ENCODE measurements at places on chromosomes 4 and X.

DNA sequence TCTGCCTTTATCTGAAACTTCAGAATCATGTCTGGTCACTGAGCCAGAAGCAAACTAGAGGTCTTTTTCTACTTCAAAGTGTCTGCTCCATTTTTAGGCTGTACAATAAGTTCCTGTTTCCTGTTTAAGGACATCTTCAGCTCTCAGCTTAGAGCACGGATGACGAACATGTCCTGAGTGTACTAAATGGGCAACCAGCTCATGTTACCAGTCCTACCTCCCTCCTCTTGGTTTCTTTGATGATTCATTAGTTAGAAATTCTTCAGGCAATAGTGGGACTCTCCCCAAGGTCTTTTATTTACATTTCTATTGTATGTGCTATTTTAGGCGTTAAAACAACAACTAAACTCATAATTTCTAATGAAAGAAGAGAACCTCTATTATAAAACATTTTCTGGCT is 58.0 kb downstream of the ENPEP start:
- DNase-seq = no peak

DNA sequence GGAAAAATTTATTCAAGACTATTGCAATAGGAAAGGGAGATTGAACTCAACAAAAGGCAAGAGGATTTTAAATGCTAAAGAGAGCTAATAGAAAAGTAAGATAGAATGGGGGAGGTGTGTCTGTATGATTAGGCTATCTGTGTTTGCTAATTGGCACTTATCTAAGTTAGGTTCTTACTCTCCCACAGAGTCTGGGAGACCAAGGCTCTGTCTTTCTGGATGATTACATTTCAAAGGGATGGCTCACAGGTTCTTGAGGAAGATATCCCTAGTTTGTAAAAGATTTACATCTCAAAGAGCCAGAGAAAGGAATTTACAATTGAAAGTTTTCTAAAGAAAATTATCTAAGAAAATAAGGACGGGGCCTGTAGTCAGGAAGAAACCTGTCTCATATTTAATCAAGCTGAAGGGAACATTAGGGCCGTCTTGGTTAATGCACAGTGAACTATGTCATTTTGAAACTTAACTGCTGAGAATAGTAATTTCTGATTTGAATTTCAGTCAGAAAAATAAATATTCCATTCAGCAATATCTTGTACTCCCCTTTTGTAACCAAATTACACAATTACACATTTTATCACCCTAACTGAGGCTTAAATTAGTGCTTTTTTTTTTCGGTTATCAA is 75.8 kb downstream of the MAGEB10 start:
- no peak for DNase-seq

- DNase-seq = no peak
Observed at GRCh38 chr4:94516067-94516466, 64.3 kb downstream of the PDLIM5 start.

DNA sequence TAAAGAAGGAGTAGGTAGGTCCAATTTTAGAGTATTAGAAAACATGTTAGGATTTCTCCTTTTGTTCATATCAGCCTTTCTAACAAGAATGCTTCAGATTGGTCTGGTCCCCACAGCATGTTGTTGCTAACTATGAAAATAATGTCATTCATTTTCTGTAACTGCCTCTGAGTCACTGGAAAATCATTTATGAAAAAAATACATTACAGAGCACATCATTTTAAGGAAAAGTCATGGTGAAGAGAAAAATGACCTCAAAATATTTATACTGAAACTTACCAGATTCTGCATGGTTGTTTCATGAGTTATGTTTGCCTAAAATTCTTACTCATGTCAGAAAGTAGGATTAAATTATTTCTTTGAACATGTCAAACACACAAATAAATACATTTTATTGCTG is 35.2 kb downstream of the DTHD1 start:
- no peak for DNase-seq

- DNase-seq = no peak
Observed at GRCh38 chr4:52665592-52665991, 6.5 kb upstream of the USP46 start.

- no peak for DNase-seq
Observed at GRCh38 chr4:174038481-174038880, 245.0 kb downstream of the FBXO8 start.

- no peak for DNase-seq
Observed at GRCh38 chr4:134740290-134740689, 538.7 kb upstream of the PABPC4L start.

DNA sequence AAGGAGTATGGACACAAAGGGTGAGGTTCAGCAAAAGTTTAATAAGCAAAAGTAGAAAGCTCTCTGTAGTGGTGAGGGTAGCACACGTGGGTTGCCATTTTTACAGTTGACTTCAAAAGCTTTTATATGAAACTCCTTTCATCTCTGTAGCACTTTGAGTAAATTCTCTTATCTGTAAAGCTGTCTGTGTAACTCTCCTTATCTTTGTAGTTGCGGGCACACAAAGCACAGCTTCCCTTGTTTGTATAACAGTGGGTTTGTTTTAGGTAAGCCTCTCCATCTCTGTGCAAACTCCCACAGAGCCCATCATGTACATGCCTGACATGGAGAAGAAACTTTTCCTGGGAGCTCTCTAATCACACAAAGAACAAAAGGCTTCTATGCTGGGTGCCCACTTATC is 325.9 kb upstream of the PABPC5 start:
- no peak for DNase-seq

GRCh38 chr4:152448038-152448707 is 87.7 kb downstream of the FBXW7 start:
- DNase-seq = no peak

DNA sequence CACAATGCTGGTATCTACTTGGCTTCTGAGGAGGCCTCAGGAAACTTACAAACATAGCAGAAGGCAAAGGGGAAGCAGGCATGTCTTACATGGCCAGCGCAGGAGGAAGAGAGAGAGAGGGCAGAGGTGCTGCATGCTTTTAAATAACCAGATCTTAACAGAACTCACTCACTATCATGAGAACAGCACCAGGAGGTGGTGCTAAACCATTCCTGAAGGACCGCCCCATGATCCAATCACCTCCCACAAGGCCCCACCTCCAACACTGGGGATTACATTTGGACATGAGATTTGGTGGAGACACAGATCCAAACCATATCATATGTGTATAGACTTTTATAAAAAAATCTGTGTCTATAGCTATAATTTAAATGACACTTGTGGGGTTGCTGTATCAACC is 48.6 kb upstream of the ERVMER34-1 start:
- DNase-seq = no peak

DNA sequence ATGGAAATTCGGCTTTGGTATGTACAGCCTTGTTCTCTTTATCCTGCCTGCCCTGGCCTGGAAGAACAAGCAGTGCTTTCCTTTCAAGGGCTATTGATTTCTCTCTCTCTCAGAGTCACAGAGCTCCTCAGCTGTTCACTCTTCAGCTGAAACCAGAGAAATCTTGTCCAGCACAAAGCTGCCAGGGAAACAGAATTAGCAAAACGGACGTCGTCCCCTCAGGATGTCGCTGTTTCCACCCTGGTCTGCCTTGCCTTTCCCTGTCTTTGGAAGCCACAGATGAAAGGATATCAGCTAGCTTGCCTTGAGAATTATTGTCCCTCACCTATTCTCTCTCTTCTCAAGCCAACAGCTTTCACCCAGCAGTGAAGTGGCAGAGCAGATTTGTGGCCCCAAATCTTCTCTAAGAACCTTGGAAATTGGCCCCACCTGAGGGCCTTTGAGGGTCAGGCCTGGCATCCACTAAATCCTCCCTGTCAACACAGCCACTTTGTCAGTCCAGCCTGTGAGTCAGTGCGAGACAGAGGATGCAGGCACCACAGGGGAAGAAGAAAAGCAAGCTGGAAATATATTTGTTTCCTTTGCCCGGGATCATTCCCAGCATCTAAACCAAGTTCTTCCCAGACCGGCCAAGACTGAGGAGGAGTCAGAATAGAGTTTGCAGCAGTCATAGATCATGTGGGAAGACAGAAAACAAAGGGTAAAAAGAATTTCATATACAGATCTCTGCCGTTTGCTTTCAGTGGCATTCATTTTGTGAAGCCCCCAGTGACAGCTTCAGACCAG is 63.8 kb upstream of the MTM1 start:
- no peak for DNase-seq

GRCh38 chr4:175380841-175381240 is 431.2 kb downstream of the GPM6A start:
- no peak for DNase-seq

DNA sequence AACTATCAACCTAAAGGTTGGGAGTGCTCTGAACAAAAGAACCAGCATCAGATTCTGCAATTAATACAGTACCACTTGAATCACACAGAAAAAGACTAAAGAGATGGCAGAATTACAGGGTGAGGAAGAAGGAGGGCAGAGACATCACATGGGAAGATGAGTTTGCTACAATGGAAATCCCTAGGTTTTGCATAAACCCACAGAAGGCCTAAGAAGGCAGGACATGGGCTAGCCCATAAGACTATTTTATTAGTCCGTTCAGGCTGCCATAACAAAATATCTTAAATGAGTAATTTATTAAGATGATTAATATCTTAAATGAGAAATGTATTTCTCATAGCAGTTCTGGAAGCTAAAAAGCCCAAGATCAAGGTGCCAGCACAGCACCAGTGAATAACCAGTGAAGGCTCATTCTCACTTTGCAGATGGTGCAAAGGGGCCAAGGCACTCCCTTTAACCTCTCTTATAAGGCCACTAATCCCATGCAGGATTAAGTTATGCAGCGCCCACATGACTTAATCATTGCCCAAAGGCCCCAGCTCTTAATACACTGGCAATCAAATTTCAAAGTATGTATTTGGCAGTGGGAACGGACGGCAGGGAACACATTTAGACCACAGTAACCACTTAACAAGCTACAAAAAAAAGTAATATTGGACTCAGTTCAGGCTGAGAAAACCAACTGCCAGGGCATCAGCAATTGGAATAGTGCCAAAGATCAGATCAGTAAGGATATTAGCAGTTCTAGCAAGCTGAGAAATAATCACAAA is 47.6 kb upstream of the NEUROG2 start:
- no peak for DNase-seq

- no peak for DNase-seq
Observed at GRCh38 chr4:153019906-153020305, 83.8 kb downstream of the FHDC1 start.

GRCh38 chr4:142549248-142549647 is 296.9 kb downstream of the INPP4B start:
- DNase-seq = no peak

Data from activated naive CD4-positive, alpha-beta T cell (primary cell).